Peyer's patch (tissue), 4 donors: ENCODE measurements at places on chromosomes 7 and 10. TPM values are rescaled to one million over a fixed set of nuclear protein-coding genes. Genes with fewer than 3 reads are reported as not detected.
A peak's percentile ranks its signal among the peaks of the same experiment; 100 is the strongest.

GRCh38 chr10:88540351-88540750 lies 42.8 kb downstream of the RNLS start:
- no peaks in the 10 kb centered on the region for H3K4me1 ChIP-seq
- no peak overlapping the region for H3K4me3 ChIP-seq
- H3K27me3 ChIP-seq, result no peaks in the 10 kb centered on the region
- no peak for DNase-seq

GRCh38 chr7:75861636-75862035 lies 17.2 kb upstream of the RHBDD2 start:
- no peak overlapping the region for H3K4me3 ChIP-seq
- H3K4me1 ChIP-seq, result no peaks in the 10 kb centered on the region

- no peak for DNase-seq
- H3K27me3 ChIP-seq, result no peaks in the 10 kb centered on the region
- no peak overlapping the region for H3K27ac ChIP-seq
- H3K36me3 ChIP-seq, result no peaks in the 10 kb centered on the region
- no peak overlapping the region for H3K4me3 ChIP-seq
- no peaks in the 10 kb centered on the region for H3K4me1 ChIP-seq
These were observed 115.3 kb downstream of the KCNMA1 start for GRCh38 chr10:77522268-77522809.

- H3K36me3 ChIP-seq, result no peaks in the 10 kb centered on the region
- H3K27me3 ChIP-seq, result no peaks in the 10 kb centered on the region
- no peak overlapping the region for H3K4me3 ChIP-seq
- H3K4me1 ChIP-seq, result no peaks in the 10 kb centered on the region
- peak; percentile 75 for DNase-seq
These were observed 131.3 kb downstream of the FAM53B start for GRCh38 chr10:124612611-124613498.

- H3K27me3 ChIP-seq, result no peaks in the 10 kb centered on the region
- H3K4me1 ChIP-seq, result no peaks in the 10 kb centered on the region
- no peak overlapping the region for H3K27ac ChIP-seq
- H3K4me3 ChIP-seq, result no peak overlapping the region
- no peak for DNase-seq
These were observed 120.3 kb upstream of the GLCCI1 start for GRCh38 chr7:7848246-7848645.

DNA sequence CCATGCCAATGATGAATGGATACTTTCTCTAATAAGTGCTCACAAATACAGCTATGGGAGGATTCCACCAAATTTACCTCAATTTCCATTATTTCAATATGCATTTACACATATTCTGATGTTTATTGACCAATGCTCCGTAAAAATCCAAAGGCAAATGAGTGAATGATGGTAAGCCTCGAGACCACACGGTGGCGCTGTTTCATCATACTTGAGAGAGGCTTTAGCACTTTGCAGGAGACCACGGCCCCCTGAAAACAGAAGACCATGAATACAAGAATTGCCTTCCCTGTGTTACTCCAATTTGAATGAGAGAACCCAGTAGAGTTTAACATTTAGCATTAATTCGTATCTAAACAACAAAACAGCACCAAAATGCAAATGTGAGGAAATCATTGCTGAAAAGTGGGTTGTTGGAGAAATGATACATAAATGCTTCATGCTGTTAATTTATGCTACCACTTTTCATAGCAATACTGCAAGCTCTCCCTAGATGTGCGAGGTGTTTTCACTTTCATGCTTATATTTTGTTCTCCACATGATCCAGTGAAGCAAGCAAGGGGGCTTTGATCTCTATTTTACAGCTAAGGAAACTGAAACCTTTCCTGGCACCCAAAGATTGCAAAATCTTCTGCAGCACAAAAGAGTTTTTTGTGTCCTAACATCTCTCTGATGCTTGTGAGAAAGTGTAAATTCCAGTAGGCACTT lies 35.4 kb downstream of the TRIL start:
- H3K27ac ChIP-seq, result no peak overlapping the region
- no peaks in the 10 kb centered on the region for H3K4me1 ChIP-seq
- H3K4me3 ChIP-seq, result no peak overlapping the region
- no peaks in the 10 kb centered on the region for H3K36me3 ChIP-seq
- peak; percentile 70 for DNase-seq
- no peaks in the 10 kb centered on the region for H3K27me3 ChIP-seq

DNA sequence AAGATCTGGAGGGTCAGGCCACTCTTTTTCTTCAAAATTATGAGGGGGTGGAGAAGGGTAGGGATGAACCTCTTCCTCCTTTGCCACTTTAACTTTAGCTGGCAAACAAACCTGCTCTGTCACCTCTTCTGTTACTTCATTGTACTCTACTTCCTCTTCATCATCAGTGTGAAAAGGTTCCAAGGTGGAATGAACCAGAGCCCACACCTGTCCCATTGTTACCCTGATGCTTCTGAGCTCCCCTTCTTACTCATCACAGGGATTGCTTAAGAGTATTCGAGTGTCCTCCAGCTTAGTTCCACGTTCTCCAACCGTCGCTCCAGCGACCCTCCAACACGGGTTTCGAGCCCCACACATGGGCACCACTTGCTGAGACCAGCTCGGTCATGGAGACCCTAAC lies 5.2 kb downstream of the MRPS24 start:
- no peak for DNase-seq
- peaks cover 16% of the 10 kb centered on the region for H3K36me3 ChIP-seq
- no peak overlapping the region for H3K27ac ChIP-seq

Gene HYAL4
- not detected for total RNA-seq

- no peaks in the 10 kb centered on the region for H3K4me1 ChIP-seq
- H3K36me3 ChIP-seq, result no peaks in the 10 kb centered on the region
- DNase-seq, result no peak
- H3K27me3 ChIP-seq, result no peaks in the 10 kb centered on the region
- H3K27ac ChIP-seq, result no peak overlapping the region
These were observed 35.0 kb downstream of the KIF11 start for GRCh38 chr10:92627845-92628480.

DNA sequence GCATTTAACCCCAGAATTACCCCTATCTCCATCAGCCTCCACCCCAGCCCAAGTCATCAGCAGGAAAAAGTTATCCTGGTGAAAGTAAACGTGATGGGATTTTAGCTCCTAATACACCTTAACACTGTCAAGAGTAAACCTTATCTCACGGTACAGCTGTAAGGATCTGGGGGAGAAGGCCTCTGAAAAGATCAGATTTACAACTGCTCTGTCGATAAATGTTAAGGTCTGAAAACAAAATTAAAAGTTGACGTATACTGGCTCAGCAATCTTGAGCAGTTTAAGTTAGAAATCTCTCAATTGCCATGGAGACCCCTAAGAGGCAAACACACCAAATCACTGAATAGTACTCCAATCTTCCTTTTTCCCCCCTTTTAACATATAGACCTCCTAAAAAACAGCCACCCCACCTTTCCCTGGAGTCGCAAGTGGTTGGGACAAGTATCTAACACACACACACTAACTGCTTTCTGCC lies 6.1 kb downstream of the SKAP2 start:
- H3K36me3 ChIP-seq, result no peaks in the 10 kb centered on the region
- DNase-seq, result no peak
- no peak overlapping the region for H3K27ac ChIP-seq

Gene PODXL
- total RNA-seq, result 16.8 TPM

Gene UNCX
- not detected for total RNA-seq

GRCh38 chr7:150874401-150875198 lies 22.3 kb downstream of the AOC1 start:
- H3K36me3 ChIP-seq, result no peaks in the 10 kb centered on the region
- no peak overlapping the region for H3K27ac ChIP-seq
- H3K27me3 ChIP-seq, result no peaks in the 10 kb centered on the region
- peaks cover 4% of the 10 kb centered on the region for H3K4me1 ChIP-seq
- H3K4me3 ChIP-seq, result no peak overlapping the region

Gene GPR158
- total RNA-seq, result 0.27 TPM

- peaks cover 12% of the 10 kb centered on the region for H3K4me1 ChIP-seq
- H3K27me3 ChIP-seq, result no peaks in the 10 kb centered on the region
- peak; percentile 66 for DNase-seq
- peak overlapping the region; percentile 97 for H3K27ac ChIP-seq
- H3K4me3 ChIP-seq, result no peak overlapping the region
These were observed 8.9 kb downstream of the ANXA11 start for GRCh38 chr10:80196270-80196949.

DNA sequence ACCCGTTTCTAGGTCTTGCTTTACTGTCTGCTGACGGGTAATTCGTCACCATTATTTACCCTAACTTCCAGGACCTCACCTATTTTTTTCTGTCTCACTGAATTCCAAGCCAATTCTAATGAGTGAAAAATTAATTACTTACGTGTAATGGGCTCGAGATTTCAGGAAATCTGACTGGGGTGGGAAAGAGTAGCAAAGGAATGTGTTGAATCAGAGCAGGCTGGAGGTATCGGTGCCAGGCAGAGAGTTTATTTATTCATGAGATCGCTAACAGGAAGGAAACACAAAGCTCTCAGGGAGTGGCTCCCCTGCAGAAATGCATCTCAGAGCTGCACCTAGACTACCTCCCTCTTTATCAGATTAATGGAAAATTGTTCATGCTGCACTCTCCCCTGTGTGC lies 4.0 kb upstream of the DIP2C start:
- no peaks in the 10 kb centered on the region for H3K36me3 ChIP-seq
- no peak for DNase-seq
- no peaks in the 10 kb centered on the region for H3K27me3 ChIP-seq
- H3K27ac ChIP-seq, result no peak overlapping the region
- H3K4me1 ChIP-seq, result no peaks in the 10 kb centered on the region

DNA sequence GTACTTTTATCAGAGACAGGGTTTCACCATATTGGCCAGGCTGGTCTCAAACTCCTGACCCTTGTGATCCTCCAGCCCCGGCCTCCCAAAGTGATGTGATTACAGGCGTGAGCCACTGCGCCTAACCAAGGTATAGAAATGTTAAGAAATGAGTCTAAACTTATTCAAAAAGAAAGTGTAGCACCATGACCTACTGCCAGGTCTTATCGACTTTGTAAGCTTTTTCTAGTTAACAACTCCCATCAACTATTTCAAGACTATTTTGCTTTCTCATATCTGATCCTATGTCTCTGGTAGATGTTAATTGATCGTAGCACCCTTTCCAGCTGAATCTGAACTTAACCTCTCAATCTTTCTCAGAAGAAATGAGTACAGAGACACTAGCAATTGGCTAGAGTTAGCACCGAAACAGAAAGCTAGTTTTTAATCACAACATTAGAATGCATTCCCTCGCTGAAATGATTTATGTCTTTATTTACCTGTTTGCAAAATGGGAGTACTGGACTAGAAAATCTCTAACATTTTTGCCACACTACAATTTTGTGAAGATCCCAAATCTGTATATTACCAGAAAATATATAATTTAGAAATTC lies 114.0 kb upstream of the HGF start:
- H3K4me1 ChIP-seq, result no peaks in the 10 kb centered on the region
- H3K4me3 ChIP-seq, result no peak overlapping the region
- H3K27ac ChIP-seq, result no peak overlapping the region

DNA sequence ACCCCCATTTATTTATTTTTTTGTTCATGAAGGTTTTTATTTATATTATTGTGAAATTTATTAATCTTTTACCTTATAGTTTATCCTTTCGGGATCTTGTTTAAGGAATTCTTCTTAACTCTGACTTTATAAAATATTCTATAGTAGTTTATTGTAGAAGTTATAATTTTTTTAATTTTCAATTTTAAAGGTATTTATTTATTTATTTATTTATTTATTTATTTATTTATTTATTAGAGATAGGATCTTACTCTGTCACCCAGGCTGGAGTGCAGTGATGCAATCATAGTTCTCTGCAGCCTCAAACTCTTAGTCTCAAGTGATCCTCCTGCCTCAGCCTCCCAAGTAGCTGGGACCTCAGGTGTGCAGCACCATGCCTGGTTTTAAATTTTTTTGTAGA lies 56.0 kb downstream of the NRF1 start:
- H3K27me3 ChIP-seq, result no peaks in the 10 kb centered on the region
- no peak overlapping the region for H3K27ac ChIP-seq
- no peaks in the 10 kb centered on the region for H3K4me1 ChIP-seq

GRCh38 chr10:125081931-125082330 lies 78.4 kb downstream of the CTBP2 start:
- peak; percentile 40 for DNase-seq
- no peak overlapping the region for H3K27ac ChIP-seq
- no peaks in the 10 kb centered on the region for H3K27me3 ChIP-seq
- no peaks in the 10 kb centered on the region for H3K36me3 ChIP-seq

DNA sequence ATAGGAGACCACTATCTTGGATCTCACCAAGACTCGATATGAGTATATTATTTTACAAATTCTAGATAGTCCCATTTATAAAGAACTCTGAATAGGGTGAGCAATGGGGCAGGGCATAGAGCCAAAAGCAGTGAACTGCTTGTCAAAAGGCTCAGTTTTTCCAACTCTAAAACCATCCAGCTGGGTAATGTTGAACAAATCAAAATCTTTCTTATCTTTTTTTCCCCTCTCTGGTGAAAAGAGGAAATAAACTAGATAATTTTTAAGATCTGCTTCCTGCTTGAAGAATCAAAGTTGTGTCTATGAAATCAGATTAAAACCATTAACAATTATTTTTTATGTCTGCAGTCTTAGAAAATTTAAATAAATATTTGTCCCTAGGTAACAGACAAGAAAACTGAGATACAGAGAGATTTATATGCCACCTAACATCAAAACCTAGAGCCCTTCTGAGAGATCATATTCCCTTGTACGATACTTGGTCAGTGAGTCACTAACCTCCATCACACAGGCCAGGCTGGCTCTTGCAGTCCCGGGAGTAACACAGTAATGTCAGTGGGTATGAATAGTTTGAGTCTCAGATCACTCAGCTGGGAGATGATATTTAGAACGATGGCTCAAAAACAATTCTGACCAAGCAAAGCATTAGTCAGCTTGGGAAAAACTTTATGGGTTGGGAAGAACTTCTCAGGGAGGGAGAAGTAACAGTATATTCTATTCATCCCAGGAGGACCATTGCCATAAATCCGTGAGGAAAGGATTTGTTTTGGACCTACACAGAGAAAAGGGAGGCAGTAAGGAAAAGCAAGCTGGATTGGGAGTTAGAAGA lies 178.8 kb downstream of the REEP3 start:
- no peaks in the 10 kb centered on the region for H3K4me1 ChIP-seq
- DNase-seq, result no peak
- no peaks in the 10 kb centered on the region for H3K27me3 ChIP-seq
- no peaks in the 10 kb centered on the region for H3K36me3 ChIP-seq
- H3K4me3 ChIP-seq, result no peak overlapping the region
- no peak overlapping the region for H3K27ac ChIP-seq

Gene ASZ1
- total RNA-seq, result not detected

GRCh38 chr10:124014416-124015154 lies 78.8 kb downstream of the CHST15 start:
- no peak overlapping the region for H3K27ac ChIP-seq
- no peak overlapping the region for H3K4me3 ChIP-seq
- H3K36me3 ChIP-seq, result no peaks in the 10 kb centered on the region
- DNase-seq, result no peak

Gene ZNF488
- 12.5 TPM for total RNA-seq
